Activated naive CD4-positive, alpha-beta T cell (primary cell): ENCODE measurements at places on chromosomes 1 and 21.

GRCh38 chr1:145964328-145965118 lies at the start of the genes ANKRD34A and POLR3GL:
ANKRD34A (minus strand) TSS chr1:145964575; CDS start chr1:145961759, 2,816 bp downstream.
POLR3GL (plus strand) TSS chr1:145964690; CDS start chr1:145974866, 10,176 bp downstream.
- peak; percentile 81 for DNase-seq

DNA sequence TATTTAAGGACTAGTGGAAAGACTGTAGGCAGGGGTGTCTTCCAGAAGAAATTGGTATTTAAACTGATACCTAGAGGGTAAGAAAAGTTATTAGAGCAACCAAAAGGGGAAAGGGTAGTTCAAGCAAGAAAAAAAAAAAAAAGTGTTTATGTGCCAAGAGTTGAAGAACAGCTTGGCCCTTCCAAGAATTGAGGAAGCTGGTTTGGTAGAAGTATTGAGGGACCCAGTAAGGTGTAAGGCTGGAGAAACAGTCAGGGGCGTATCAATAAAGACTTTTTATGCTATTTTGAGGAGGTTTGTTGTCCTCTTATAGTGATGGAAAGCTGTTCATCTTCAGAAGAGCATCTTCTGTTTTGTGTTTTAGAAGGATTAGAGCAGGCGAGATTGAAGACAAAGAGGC lies 108.3 kb downstream of the PTPRC start:
- DNase-seq = no peak

DNA sequence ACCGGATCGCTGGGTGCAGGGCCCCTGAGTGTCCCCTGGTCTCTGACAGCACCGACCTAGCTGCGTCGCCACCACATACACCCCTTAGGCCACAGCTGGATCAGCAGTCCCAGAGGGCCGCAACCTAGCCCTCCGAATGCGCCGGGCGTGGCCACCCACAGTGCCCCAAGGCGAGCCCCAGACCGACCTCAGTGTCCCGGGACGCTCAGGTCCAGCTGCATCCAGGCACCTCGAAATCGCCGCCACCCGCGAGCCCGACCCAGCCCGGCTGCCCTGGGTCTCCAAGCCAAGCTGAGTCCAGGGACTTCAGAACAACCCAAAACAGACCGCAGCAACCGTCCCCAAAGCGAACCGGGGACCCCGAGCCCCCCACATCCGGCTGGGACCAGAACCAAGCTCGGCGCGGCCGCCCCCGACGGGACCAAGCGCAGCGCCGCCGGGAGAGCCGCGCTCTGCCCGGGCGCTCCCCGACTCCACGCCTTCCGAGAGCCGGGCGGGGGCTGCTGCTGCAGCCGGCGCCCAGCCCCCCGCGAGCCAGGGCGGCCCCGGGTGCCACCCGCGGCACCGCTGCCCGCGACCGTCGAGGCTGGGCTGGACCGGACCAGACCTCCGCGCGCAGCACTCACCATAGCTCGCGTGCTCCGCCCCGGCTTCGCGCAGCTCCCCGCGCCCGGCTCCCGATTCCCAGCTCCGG lies 54.6 kb upstream of the ECE1 start:
- peak; percentile 35 for DNase-seq

DNA sequence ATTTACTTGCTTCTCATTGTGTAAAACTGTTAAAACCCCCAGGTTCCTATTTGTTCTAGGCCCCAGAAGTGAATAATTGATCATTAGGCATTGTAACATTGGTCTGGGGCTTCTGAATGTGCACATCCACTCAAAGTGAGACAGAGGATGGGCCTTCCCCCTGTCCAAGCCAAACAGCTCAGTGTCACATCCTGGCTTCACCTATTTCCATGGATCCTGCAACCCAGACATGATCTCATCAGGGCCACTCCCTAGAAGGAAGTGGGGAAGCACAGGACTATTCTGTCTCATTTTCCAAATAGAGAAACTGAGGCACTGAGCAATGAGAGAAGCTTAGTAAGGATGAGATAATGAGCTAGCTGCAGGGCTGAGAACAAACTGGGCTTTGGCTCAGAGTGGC lies 47.4 kb upstream of the TSPAN2 start:
- no peak for DNase-seq

DNA sequence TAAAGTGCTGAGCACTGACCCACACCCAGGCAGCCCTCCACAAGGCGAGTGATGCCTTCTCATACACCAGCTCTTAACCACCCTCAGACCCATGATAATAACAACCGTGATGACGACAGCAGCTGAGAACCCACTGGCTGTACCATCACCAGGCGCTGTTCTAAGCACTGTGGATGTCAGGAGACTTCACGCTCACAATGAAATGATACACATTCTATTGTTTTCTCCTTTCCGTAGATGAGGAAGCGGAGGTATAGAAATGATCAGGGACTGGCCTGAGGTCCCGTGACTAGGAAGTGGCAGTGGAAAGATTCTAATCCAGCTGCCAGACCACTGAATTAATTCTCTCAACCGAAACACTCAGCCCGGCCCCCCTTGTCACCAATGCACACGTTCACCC lies 32.6 kb downstream of the SDC3 start:
- DNase-seq = no peak

GRCh38 chr1:200364831-200365230 lies 45.0 kb downstream of the ZNF281 start:
- DNase-seq = no peak

- no peak for DNase-seq
Observed at GRCh38 chr1:69661686-69662085, 94.0 kb downstream of the LRRC7 start.

- no peak for DNase-seq
Observed at GRCh38 chr1:26158908-26159742, at the start of gene FAM110D. FAM110D (plus strand) TSS chr1:26159079; CDS start chr1:26161292, 2,213 bp downstream.

DNA sequence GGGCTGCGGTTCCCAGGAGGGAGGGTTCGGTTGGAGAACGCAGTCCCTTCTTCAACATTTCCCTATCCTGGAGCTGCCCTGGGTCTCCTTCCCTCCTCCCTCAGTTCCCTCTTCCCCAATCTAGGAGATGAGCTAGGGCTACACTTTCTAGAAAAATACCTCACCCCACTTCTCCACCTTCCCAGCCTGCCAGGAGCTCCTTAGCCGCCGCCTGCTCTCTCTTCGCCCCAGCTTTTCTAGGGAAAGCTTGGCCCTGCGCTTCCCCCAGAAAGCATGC lies 488 bp upstream of the ADAMTS1 start:
- no peak for DNase-seq

- DNase-seq = no peak
Observed at GRCh38 chr1:198318085-198318484, 161.3 kb downstream of the NEK7 start.
